ENCODE measurements at places on chromosomes 4 and X. TPM values are rescaled to one million over a fixed set of nuclear protein-coding genes. Genes with fewer than 3 reads are reported as not detected.

GRCh38 chrX:138485767-138486166 is 225.8 kb downstream of the FGF13 start:
- no peak overlapping the region for H3K27ac ChIP-seq
- H3K4me1 ChIP-seq: no peaks in the 10 kb centered on the region

Gene HTRA3
- total RNA-seq: 2.3 TPM

- no peaks in the 10 kb centered on the region for H3K27me3 ChIP-seq
- H3K36me3 ChIP-seq: no peaks in the 10 kb centered on the region
- no peak for DNase-seq
- no peak overlapping the region for H3K4me3 ChIP-seq
- H3K4me1 ChIP-seq: no peaks in the 10 kb centered on the region
Observed at GRCh38 chrX:149877157-149877556, 3.8 kb upstream of the MAGEA8 start.

- no peak overlapping the region for H3K4me3 ChIP-seq
- no peaks in the 10 kb centered on the region for H3K27me3 ChIP-seq
- no peak for DNase-seq
- H3K36me3 ChIP-seq: no peaks in the 10 kb centered on the region
Observed at GRCh38 chrX:127112726-127113125, 293.2 kb downstream of the PRR32 start.

- no peaks in the 10 kb centered on the region for H3K36me3 ChIP-seq
- no peak overlapping the region for H3K27ac ChIP-seq
Observed at GRCh38 chr4:47271291-47271690, 192.2 kb downstream of the COMMD8 start.

GRCh38 chrX:81215685-81216084 is 13.8 kb downstream of the SH3BGRL start:
- no peak overlapping the region for H3K27ac ChIP-seq
- H3K27me3 ChIP-seq: no peaks in the 10 kb centered on the region
- H3K36me3 ChIP-seq: no peaks in the 10 kb centered on the region
- DNase-seq: no peak
- no peak overlapping the region for H3K4me3 ChIP-seq
- no peaks in the 10 kb centered on the region for H3K4me1 ChIP-seq

Gene MAGEA3
- total RNA-seq: not detected

DNA sequence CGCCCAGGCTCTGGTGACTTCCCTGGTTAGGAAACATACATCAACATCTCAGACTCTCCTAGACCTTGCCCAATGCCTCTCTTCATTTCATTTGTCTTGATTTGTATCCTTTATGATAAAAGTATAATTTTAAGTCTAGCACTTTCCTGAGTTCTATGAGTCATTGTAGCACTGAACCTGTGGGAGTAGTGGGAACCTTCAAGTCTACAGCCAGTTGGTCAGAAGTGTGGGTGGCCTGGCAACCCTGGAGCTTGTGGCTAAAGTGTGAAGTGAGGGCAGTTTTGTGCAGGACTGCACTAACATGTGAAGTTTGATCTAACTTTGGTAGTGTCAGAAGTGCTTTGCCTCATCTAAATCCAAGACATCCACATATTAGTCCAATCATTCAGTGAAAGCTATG is 259.3 kb upstream of the IGFBP7 start:
- no peaks in the 10 kb centered on the region for H3K4me1 ChIP-seq
- no peak for DNase-seq
- no peak overlapping the region for H3K4me3 ChIP-seq
- H3K36me3 ChIP-seq: no peaks in the 10 kb centered on the region
- H3K27me3 ChIP-seq: no peaks in the 10 kb centered on the region

GRCh38 chrX:34379891-34380290 is 247.8 kb upstream of the FAM47A start:
- DNase-seq: no peak
- H3K27ac ChIP-seq: no peak overlapping the region
- H3K36me3 ChIP-seq: no peaks in the 10 kb centered on the region
- H3K4me1 ChIP-seq: no peaks in the 10 kb centered on the region

DNA sequence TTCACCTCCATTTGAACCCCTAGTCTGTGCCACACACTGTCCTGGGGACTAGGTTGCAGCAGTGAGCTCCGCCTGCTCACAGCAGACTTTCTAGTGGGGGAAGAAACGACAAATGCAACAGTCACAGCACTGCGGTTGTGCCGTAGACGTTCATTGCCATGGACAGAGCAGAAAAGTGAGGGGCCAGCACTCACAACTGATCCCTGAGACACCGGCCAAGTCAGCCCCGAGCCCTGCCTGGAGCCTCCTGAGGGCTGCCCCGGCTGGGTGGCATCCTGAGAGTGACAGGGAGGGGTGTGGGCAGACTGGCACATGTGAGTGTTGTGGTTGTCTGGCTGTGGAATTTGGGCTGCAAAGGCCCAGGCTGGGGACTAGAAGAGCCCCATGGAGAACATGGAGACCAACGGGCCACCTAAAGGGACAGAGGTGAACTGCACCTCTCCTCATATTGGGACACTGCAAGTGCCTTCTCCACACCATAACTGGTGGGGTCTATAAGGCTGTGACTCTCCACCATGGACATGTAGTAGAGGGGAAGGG is 4.6 kb downstream of the DUSP9 start:
- H3K4me3 ChIP-seq: no peak overlapping the region
- peak; percentile 11 for DNase-seq
- no peak overlapping the region for H3K27ac ChIP-seq
- no peaks in the 10 kb centered on the region for H3K4me1 ChIP-seq

GRCh38 chr4:138242834-138243156 is 646 bp upstream of the SLC7A11 start:
- no peaks in the 10 kb centered on the region for H3K36me3 ChIP-seq
- H3K4me3 ChIP-seq: no peak overlapping the region
- DNase-seq: no peak

- H3K27ac ChIP-seq: no peak overlapping the region
- H3K4me1 ChIP-seq: peaks cover 21% of the 10 kb centered on the region
- no peaks in the 10 kb centered on the region for H3K27me3 ChIP-seq
- DNase-seq: peak; percentile 90
- H3K4me3 ChIP-seq: no peak overlapping the region
Observed at GRCh38 chr4:7070729-7071511, 3.1 kb upstream of the GRPEL1 start.

DNA sequence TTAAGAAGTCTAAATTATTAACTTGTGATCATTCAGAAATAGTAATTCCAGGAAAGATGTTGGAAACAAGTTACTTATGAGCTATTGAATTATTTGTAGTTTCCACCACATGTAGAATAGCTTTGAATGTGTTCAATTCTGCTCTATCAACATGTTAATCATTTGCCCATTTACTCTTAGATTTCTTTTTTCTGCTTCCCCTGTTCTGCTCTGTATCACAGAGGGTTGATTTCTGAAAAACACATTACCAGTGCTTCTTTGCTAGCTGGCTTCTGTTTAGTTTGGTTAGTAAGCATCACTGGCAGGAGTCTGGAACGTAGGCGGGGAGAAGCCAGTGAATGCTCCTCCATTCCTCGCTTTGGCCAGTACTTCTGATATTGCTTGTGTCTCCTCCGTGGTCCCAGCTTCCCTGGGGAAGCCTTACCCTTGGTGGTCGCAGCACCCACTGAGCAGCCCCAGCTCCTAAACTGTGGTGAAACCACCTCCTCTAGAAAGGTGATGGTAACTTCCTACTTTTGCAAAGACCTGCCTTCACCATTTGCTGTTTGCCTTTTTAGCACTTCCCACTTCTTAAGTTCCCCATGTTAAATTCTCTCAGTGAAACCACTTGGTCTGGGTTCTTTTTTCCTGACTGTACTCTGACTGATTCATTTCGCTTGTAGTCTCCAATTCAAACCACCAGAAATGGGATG is 40.3 kb upstream of the GALNT7 start:
- no peak overlapping the region for H3K27ac ChIP-seq
- H3K4me1 ChIP-seq: no peaks in the 10 kb centered on the region
- H3K36me3 ChIP-seq: no peaks in the 10 kb centered on the region
- no peaks in the 10 kb centered on the region for H3K27me3 ChIP-seq
- DNase-seq: no peak

DNA sequence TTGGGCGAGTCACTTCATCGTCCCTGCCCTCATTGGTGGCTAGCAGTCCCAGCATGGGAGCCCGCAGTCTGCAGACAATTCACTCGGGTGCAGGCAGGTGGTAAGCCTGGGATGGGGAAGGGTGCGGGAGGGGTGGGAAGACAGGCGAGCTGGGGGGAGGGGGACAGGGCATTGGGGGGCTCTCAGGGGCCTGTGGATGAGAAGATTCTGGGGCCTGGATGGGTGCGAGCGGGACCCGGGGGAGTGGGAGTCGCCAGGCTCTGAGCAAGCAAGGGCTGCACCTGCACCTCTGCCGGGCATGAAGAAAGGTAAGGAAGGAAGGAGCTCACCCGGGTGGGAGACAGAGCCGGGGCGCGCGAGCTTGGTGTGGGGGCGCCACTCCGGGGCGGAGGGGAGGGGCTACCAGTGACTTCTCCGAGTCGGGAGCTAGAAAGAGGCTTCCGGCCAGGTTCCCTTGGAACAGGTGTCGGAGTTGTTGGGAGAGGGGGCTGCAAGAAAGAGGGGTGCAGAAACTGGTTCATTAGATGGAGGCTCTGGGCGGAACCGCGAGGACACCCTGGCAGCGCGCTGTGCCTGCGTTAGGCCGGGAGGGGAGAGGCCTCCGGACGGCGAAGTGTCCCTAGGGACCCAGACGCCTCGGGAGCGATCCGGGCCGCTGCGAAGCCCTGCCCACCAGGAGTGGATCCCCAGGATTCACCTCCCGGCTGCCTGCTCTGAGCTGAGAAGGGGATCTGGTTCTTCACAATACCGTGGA is 103.4 kb upstream of the PDLIM3 start:
- H3K27me3 ChIP-seq: no peaks in the 10 kb centered on the region
- H3K4me1 ChIP-seq: no peaks in the 10 kb centered on the region
- no peak for DNase-seq
- H3K27ac ChIP-seq: no peak overlapping the region
- H3K4me3 ChIP-seq: no peak overlapping the region

Data from adrenal gland (tissue), 19 donors.